ENCODE measurements at places on chromosomes 3 and 15.

DNA sequence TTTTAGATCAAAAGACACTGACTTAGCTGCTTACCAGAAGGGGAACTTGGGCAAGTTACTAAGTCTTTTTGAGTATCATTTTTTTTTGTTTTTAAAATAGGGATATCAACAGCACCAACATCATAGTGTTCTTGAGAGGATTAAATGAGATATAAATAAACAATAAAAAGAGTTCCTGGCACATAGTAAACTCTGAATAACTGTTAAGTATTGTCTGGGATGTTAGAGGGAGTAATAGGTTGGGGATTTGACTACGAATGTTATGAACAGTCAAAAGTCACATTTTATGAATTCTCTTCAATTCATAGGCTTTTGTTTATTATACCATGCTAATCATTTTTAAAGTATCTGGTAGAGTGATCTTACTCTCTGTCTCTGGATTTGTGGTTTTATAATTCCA, 37.8 kb upstream of the FAH start:
- no peak for DNase-seq

- DNase-seq = no peak
Observed at GRCh38 chr3:114606336-114606735, 312.5 kb downstream of the TIGIT start.

- DNase-seq = no peak
Observed at GRCh38 chr3:143496191-143496590, 352.1 kb downstream of the SLC9A9 start.

GRCh38 chr15:59457103-59457502, 19.1 kb downstream of the FAM81A start:
- DNase-seq = no peak

GRCh38 chr15:29289173-29289572, 19.6 kb upstream of the NSMCE3 start:
- no peak for DNase-seq
